Activated T-cell treated with anti-CD3 and anti-CD28 coated beads, Interleukin-2, amount 50 U/mL, for 72 hours (primary cell): ENCODE measurements at places on chromosomes 7 and 10. TPM values are rescaled to one million over a fixed set of nuclear protein-coding genes. Genes with fewer than 3 reads are reported as not detected.

DNA sequence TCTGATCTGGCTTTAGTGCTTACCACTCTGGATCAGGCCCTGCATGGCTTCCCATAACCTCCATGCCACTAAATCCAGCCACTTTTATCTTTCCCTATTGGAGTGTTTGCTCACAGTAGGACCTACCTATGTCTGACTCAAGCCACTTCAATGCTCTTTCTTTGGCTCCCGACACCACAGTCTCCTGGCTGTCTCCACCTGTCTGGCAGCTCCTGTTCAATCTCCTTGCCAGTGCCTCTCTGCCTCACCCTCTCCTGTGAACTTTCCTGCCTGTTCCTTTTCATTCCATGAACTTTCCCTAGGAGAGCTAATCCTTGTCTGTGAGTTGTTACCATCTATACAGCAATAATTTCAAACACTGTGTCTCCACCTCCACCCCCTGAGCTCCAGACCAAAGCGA lies 82.6 kb upstream of the UCN3 start:
- DNase-seq = no peak

GRCh38 chr10:78752708-78753107 lies 316.1 kb upstream of the ZMIZ1 start:
- DNase-seq = no peak

The PHKG1 gene
- total RNA-seq = 1.3 TPM

The GSDME gene
- 20.6 TPM for total RNA-seq
